Renal pelvis (tissue), 12 donors: ENCODE measurements at places on chromosomes 7 and 10. TPM values are rescaled to one million over a fixed set of nuclear protein-coding genes. Genes with fewer than 3 reads are reported as not detected.

OR9A2 gene
- not detected for polyA plus RNA-seq

GCK gene
- polyA plus RNA-seq = 3.0 TPM

PRF1 gene
- 0.40 TPM for polyA plus RNA-seq

EGFR gene
- polyA plus RNA-seq = 35.6 TPM

SPAM1 gene
- polyA plus RNA-seq = not detected

CALCR gene
- 0.92 TPM for polyA plus RNA-seq

SKIDA1 gene
- polyA plus RNA-seq = 11.8 TPM

CFAP43 gene
- 13.4 TPM for polyA plus RNA-seq

KIF11 gene
- 28.9 TPM for polyA plus RNA-seq

GRCh38 chr7:120475994-120476393, 203.0 kb downstream of the KCND2 start:
- no peak for DNase-seq

- DNase-seq = no peak
These were observed 73.4 kb downstream of the MYOF start for GRCh38 chr10:93408783-93409182.

- DNase-seq = no peak
These were observed 45.7 kb upstream of the PTPRN2 start for GRCh38 chr7:158633055-158633956.

GRCh38 chr7:151351027-151351426, 9.4 kb downstream of the NUB1 start:
- DNase-seq = no peak

- DNase-seq = peak; percentile 46
These were observed 105.7 kb downstream of the ST8SIA6 start for GRCh38 chr10:17348501-17349349.

- no peak for DNase-seq
These were observed 5.0 kb upstream of the PRKAR1B start for GRCh38 chr7:732094-732541.

GRCh38 chr10:110273474-110273873, 31.2 kb downstream of the SMNDC1 start:
- peak; percentile 22 for DNase-seq

- DNase-seq = no peak
These were observed 37.4 kb downstream of the WIPF3 start for GRCh38 chr7:29843726-29844125.

DNA sequence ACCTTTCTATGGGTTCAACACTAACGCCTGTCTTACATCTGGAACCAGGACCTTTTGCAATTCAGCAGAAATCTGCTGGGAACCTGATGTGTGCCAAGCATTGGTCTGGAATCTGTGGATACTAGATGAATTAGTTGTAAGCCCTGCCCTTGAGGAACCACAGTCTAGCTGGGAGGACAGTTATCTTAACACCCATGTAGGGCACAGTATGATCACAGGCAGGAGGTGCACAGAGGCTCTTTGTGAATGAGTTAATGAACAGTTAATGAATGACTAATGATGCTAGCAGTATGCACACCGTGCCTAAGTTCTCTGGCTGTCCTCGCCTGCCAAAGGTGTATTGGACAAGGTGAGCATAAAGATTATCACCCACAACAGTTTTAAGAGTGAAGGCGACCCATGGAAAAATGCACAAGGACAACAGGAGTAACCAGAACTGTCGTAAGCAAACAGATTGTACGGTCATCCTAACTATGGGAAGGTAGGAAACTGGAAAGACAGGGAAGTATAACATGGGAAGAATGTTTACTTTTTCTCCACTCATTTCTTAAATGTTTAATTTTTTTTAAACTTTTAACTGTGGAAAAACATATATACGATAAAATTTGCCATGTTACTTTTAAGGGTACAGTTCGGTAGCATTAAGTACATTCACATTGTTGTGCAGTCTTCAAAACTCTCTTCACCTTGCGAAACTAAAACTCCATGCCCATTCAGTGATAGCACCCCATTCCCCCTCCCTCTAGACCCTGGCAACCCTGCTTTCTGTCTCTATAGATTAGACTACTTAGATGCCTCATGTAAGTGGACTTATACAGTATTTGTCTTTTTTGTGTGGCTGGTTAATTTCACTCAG, 139.9 kb downstream of the CXCL12 start:
- DNase-seq = no peak

DNA sequence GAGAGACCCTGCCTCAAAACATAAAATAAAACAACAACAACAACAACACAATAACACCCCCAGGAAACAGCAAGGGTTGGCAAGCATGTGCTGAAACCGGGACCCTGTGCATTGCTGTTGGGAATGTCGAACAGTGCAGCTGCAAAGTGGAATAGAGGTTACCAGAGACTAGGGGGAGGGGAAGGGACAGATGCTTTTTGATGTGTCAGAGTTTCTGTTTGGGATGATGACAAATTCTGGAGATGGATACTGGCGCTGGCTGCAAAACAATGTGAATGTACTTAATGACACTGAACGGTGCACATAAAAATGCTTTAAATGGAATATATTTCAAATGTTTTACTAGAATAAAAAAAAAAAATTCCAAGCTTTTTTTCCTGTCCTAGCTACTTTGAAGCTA, 241.8 kb downstream of the TEX36 start:
- DNase-seq = no peak

GRCh38 chr7:28083164-28083997, 97.2 kb downstream of the JAZF1 start:
- DNase-seq = no peak

GRCh38 chr10:133388973-133389818, 4.8 kb upstream of the MTG1 start:
- no peak for DNase-seq

DNA sequence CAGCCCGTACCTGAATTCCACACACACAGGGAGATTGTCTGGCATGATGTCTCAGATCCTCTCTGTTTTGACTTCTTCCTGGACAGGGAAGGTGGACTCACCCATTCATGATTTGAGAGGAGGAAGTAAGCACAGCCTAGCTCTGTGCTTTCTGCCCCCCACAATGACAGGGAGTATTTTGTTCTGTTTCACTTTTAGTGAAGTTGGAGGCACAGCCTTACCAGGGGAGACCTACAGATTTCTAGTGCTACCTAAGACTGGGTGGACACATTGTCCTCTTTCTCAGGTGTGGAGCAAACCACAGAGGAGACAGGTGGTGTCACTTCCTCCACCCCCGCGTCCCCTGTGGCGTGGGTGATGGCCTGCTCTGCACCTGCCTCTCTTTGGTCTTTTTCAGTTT, 408.6 kb upstream of the PFKP start:
- DNase-seq = no peak

DNA sequence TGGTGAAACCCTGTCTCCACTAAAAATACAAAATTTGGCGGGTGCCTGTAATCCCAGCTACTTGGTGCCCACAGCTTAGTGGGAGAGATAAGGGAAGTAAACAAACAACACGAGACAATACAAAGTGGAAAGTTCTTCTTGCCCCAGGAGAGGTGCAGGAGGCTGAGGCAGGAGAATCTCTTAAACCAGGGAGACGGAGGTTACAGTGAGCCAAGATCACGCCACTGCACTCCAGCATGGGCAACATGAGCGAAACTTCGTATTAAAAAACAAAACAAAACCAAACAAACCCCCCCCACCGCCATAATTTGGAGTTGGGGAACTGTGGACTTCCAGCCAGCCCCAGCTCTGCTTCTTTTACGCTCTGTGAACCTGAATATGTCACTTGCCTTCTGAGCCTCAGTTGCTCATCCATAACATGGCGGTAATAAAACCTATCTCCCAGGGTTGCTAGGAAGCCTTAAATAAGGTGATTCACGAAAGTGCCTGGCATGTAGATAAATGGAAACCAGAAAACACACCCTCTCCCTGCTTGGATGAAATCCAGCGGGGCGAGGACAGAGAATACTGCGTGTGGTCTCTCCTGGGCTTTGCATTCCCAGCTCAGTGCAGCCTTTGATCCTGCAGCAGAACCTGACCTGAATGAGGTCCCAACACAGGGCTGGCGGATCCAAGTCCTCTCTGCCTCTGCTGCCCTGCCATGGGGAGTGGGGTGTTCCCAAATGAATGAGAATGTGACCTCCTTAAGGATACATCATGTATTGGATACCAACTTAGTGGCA, 10.2 kb downstream of the MLXIPL start:
- no peak for DNase-seq
